NCI-H510A (cell line): ENCODE measurements at places on chromosomes 1 and 21.
A peak's percentile ranks its signal among the peaks of the same experiment; 100 is the strongest.

DNA sequence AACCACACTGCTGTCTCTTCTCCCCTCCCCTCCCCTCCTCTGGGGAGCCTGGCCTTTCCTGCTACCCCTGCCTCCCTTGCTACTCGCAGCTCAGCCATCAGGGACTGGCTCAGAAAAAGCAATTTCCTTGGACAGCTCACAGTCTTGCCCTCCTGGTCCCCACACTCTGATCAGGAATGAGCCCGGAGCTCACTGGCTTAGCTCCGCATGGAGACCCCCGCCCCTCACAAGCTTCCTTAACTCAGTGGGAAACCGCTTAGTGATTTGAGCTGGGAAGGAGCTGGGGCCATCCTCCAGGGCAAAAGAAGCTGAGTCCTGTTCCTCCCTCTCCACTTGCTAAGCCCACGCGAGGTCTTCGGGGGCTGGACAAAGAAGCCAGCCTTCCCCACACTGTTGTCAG is 70.3 kb upstream of the ACTL8 start:
- no peak for DNase-seq

- no peak for DNase-seq
Measured at GRCh38 chr1:55696181-55696754, 481.1 kb upstream of the USP24 start.

GRCh38 chr1:243917863-243918565 is 68.0 kb upstream of the AKT3 start:
- no peak for DNase-seq

DNA sequence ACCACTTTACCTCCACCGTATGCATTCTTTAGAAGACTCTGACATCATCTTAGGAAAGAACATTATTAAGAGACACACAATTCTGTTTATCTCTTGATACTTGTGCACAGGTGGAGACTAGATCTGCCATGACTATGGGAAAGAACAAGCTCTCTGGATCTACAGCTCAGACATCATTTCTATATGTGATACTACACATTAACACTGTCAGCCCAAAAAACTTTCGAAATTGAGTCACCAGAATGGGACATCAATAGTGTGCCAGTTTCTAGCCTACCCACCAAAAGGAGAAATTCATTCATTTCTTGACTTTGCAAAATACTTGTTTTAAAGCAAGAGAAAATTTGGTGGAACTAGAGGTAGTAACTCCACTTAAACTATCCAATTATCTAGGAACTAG is 6.0 kb upstream of the EVI5 start:
- DNase-seq = no peak

- DNase-seq = no peak
Measured at GRCh38 chr1:102751111-102751510, 357.2 kb downstream of the COL11A1 start.

DNA sequence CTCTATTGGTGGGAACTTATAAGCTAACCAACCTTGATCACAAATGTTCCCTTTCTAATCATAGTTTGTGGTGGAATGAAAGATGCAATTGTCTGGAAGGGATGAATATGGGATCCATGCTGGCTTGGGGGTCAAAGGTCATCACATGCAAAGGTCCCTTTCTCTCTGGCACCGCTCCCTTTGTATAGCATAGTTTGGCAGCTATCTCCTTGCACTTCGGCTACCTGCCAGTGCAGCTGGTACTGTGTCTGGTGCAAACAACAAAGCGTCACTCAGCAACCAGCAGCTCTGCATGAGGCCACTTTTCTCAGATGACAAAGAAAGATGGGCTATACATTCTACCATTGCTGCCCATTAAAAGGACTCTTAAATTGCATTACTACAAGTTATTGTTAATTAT is 188.2 kb upstream of the NFIA start:
- DNase-seq = no peak

- DNase-seq = peak; percentile 48
Measured at GRCh38 chr1:67134695-67135094, at the start of gene C1orf141. TSS of gene C1orf141 (minus strand) at chr1:67134970. CDS start at chr1:67127240, 7,730 bp downstream.

DNA sequence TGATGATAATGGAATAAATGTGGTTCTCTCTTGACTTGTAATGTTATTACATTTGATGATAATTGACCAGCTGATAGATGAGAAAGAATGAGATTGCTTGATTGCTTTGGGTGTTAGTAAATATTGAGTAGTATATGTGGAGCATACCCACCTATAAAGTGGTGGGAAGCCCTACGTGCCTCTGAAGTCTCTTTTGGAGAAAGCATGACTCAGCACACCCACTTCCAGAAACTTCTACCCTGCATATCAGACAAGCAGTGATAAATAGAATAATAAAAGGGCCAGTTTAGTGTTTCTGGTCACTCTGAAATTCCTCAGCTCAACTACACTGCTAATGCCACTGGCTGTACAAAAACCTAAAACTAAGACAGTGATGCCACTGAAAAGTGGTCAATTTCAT is 288.8 kb downstream of the ZNF648 start:
- DNase-seq = no peak

GRCh38 chr1:198162091-198162767 is 5.4 kb downstream of the NEK7 start:
- DNase-seq = no peak

GRCh38 chr1:235841938-235842545 is 24.7 kb downstream of the LYST start:
- no peak for DNase-seq

DNA sequence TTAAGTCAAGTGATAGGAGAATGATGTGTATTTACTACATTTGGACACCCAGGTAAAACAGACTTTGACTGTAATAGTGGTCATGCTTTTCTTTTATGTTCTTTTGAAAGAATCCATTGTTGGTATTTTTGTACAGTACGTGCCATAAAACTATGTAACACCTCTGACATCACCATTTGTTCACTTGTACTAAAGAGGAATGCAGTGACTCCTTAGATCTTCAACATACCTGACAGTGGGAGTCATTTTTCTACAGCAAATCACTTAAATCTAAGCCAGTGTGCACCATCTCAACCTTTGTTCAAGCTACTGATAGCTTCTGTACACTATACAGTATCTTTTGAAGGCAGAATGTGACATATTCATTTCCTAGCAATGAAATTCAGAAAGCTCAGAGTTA is 6.3 kb upstream of the PLD5 start:
- no peak for DNase-seq

- DNase-seq = no peak
Measured at GRCh38 chr1:206690516-206690915, 5.8 kb downstream of the MAPKAPK2 start.

DNA sequence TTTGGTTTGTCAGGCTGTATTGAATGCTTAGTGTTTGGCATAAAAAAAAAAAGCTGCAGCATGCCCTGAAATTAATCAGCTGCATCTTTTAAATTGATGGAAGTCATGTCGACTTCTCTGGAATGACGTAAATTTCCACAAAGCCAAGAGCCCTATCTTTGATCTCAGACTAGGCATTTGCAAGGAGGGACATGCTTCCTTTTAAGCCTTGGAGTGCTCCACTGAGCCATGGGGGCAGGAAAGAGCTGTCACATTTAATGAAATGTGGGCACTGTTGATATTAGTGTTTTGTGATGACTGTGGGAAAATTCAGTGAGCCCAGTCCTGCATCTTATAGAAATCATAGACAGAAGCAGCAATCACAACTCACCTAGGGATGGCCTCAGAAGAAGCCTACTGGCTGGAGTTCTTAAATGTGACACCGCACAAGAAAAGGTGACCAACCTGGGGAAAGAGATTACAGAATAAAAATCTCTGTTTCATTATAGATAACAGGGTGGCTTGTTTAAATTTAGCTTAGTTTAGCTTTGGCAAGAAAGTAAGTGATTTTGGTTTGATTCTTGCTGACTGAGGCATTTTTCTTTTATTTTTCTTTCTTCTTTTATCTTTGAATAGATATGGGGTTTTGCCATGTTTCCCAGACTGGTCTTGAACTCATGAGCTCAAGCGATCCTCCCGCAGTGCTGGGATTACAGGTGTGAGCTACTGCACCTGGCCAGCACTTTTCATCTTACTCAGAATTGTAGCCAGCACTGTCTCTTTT is 188.2 kb downstream of the HHAT start:
- DNase-seq = no peak

DNA sequence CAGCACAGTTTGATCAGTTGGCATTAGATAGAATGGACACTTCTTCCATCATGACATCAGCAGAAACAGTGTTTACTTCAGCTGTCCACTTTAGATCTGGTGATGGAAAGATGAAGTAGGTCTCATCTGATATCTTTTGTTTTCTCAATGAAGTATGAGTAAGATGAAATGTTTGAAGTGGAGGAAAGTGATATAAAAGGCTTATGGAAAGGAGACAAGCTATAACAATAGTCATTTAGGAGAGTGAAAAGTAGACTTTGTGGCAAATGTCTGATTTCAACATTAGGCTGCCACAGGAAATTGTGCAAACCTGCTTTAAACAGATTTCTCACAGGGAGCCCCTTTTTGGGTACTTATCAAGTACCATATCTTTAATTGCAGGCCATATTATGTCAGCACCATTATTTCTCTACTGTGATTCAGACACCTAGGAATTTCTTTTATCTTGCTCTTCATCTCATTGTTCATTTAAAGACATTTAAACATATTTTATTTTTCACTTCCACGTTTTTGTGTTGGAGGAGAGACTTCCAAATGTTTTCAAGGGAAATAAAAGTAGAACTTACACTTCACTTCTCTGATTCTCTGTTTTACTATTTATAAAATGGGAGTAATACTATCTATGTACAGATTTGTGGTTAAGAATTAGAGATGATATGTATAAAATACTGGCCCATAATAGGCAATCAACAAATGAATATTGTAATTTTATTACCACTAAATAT is 18.1 kb downstream of the PDC start:
- no peak for DNase-seq

GRCh38 chr1:233459968-233460367 is 132.4 kb downstream of the MAP3K21 start:
- DNase-seq = no peak
